ENCODE measurements at places on chromosomes 1 and 21.

- no peak for DNase-seq
These were observed 19.4 kb downstream of the KDM5B start for GRCh38 chr1:202788800-202789199.

- DNase-seq, result no peak
These were observed 19.0 kb downstream of the CRYZ start for GRCh38 chr1:74713849-74714248.

DNA sequence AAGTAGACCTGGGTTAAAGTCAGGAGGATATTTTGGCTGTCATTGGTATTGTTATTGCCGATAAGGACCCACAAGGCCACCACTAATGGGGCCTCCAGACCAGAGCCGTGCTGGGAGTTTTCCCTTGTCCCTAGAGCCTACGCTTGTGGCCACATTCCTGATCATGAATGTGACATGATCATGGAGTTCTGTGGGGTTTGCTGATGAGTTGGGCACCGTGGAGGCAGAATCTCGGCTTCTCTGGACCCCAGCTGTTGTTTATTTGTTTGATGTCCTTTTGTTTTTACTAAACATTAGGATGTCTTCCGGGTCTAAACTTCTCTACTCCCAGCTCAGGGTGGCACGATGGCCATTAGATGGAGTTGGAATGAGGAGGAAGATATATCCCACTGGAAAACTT lies 74.9 kb upstream of the TMPRSS2 start:
- DNase-seq, result no peak

DNA sequence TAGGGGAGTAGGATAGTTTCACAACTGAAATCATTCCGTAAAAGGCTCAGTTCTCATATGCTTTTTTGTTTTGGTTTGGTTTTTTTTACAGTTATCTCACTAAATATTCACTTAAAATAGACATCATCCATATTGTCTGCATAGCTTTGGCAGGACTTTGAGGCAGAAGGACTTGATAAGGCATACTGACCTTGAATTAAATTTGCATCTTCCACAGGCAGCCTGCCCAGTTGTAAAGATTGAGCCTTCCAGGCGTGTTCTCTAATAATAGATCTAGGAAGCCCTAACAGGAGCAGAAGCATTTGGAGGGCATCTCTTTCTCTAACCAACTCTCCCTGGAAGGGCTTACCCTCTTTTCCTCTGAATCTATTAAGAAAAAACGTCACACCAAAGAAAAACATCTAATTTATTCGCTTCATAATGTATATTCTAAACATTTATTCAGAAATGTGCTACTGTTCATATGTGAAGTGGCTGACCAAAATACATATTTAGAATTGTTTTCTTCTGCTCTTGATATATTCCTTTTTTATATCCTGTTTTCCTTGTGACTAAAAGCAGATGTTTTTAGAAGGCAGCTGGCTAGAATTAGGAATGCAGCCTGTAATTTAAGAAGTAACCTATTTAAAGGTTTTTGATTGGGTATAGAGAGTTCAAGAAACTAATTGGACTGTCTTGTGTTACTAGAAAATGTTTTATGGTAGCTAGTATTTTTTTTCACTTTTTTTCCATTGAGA lies 20.2 kb downstream of the DESI2 start:
- DNase-seq, result no peak
